ENCODE measurements at places on chromosomes 12 and 14. TPM values are rescaled to one million over a fixed set of nuclear protein-coding genes. Genes with fewer than 3 reads are reported as not detected.

- DNase-seq = peak; percentile 34
These were observed 560 bp downstream of the LGALS3 start for GRCh38 chr14:55129428-55130195.

GRCh38 chr12:62332598-62332997 lies 72.4 kb downstream of the USP15 start:
- no peak for DNase-seq

- DNase-seq = no peak
These were observed 95.2 kb downstream of the GTF2A1 start for GRCh38 chr14:81125536-81125935.

- no peak for DNase-seq
These were observed 95.4 kb downstream of the CHGA start for GRCh38 chr14:93018366-93018765.

DNA sequence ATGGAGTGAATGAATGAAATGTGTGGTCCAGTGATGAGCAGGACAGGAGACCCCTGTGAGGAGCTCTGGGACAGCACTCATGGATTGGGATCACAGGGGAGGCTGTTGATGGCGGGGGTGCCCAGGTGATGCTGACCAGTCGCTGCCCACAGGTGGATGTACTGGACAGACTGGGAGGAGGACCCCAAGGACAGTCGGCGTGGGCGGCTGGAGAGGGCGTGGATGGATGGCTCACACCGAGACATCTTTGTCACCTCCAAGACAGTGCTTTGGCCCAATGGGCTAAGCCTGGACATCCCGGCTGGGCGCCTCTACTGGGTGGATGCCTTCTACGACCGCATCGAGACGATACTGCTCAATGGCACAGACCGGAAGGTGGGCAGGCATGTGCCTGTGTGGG lies 13.3 kb upstream of the LRP1-AS start:
- no peak for DNase-seq

- DNase-seq = no peak
These were observed 122.5 kb upstream of the OVCH1 start for GRCh38 chr12:29620030-29620429.

- peak; percentile 35 for DNase-seq
These were observed 120.6 kb upstream of the FKBP4 start for GRCh38 chr12:2673966-2674810.

DNA sequence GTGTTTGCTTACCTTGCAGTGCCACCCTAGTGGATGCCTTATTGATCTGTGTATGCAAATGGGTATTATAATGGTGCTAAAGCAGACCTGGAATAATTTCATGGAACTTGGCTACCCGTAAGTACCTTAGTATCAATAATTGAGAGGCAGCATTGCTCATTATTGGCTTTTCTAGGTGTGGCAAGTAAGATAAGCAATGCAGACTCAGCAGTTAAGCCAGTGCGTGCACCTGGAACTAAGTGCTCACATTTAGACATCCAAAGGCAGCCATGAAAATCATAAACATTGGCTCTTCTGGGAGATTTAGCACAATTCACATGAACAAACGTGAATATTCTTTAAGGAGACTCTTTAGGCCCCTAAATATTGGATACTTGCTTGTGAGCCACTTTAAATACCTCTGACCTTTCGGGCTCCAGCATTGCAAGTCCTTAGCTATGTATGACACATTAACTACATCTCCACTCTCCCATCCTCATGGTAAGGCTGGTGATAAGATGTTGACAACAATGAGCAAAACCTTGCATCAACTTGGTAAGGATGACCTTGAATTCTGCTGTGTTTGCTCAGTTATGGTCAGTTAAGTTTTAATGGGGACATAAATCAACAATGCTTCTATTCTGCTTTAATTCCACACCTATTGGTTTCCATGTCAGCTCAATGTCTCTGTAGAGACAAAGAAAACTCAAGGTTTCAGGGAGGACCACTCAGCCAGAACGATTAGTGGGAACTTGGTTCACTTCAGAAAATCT lies 112.0 kb downstream of the SLC5A8 start:
- DNase-seq = no peak

DNA sequence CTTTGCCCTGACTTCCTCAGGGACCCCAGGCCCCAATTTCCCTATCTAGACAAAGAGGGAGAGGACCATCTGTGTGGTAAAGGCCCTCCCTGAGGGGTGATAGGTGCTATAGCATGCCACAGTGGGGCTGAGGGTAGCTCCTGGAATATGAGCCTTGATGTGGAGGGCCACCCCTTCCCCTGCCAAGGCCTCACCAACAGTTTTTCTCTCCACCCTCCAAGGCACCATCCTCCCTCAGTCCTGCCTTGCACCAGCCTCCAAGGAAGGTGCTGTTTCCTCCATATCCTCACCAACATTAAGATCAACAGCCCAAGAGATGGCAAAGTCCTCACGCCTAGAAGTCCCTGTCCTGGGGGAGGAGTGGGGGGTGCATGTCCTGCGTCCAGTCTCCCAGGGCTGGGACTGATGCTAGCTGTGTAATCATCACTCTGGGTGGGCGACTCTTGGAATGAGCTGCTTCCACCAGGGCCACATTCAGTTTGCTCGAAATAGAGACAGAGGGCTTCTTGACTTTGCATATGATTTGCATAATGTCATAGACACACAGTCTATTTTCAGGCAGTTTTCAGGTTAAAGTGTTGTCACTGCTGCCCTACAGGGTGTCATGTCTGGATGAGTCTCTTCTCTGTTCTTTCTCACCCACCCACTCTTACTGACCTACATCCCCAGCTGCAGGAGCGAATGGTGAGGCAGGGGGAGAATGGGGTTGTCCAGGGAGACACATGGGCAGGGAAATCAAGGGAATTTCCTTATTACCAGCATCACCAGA lies 17.4 kb downstream of the ACVRL1 start:
- peak; percentile 44 for DNase-seq

GRCh38 chr14:43085819-43086218 lies 1421.3 kb downstream of the FSCB start:
- no peak for DNase-seq

GRCh38 chr12:84056-84455 lies 17.5 kb downstream of the IQSEC3 start:
- no peak for DNase-seq

GRCh38 chr14:94278731-94279130 lies 14.3 kb downstream of the SERPINA10 start:
- DNase-seq = no peak

- no peak for DNase-seq
These were observed 22.4 kb downstream of the NID2 start for GRCh38 chr14:52046376-52046917.

- DNase-seq = no peak
These were observed 330.9 kb downstream of the TMEM121 start for GRCh38 chr14:105857220-105857825.

- no peak for DNase-seq
These were observed 6.6 kb upstream of the AAAS start for GRCh38 chr12:53328043-53328435.

DNA sequence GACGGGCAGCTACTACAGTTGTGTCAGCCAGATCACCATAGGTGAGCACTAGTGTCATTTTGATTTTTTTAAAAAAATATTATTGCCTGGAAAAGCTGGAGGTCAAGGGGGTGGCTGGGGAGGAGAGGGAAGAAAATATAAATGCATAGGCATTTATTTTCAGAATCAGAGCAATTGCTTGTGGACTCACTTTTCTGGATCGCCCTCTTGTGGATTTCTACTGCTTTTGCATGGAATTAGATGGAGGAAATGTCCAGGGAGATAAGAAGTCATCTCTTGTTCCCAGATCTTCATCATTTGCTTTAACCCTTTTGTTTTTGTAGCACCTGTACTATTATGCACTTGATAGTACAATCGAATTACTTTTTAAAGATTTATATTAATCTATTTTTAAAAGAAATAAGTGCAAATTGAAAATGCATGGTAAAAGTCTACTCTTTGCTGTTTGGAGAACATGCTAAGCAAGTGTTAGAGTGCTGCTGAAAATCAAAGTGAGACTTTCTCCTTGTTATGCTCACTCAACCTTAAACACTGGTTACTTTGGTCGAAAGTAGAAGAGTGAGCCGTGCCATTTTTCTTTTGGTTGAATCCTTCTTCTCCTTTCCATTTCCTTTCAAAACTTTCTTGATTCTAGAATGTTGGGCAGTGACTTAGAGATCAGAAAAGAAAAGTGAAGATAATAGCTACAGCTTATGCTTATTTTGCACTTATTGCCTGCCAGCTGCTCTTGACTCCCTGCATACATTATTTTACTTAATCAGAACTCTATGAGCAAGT lies 60.6 kb upstream of the ANO4 start:
- DNase-seq = no peak

- no peak for DNase-seq
These were observed 66.6 kb downstream of the RPS6KA5 start for GRCh38 chr14:90993792-90994191.

GRCh38 chr12:67786086-67786485 lies 137.5 kb downstream of the DYRK2 start:
- no peak for DNase-seq

GRCh38 chr12:77001276-77001675 lies 64.1 kb downstream of the E2F7 start:
- no peak for DNase-seq

- peak; percentile 96 for DNase-seq
These were observed 672 bp upstream of the ESR2 start for GRCh38 chr14:64294672-64295413.

DNA sequence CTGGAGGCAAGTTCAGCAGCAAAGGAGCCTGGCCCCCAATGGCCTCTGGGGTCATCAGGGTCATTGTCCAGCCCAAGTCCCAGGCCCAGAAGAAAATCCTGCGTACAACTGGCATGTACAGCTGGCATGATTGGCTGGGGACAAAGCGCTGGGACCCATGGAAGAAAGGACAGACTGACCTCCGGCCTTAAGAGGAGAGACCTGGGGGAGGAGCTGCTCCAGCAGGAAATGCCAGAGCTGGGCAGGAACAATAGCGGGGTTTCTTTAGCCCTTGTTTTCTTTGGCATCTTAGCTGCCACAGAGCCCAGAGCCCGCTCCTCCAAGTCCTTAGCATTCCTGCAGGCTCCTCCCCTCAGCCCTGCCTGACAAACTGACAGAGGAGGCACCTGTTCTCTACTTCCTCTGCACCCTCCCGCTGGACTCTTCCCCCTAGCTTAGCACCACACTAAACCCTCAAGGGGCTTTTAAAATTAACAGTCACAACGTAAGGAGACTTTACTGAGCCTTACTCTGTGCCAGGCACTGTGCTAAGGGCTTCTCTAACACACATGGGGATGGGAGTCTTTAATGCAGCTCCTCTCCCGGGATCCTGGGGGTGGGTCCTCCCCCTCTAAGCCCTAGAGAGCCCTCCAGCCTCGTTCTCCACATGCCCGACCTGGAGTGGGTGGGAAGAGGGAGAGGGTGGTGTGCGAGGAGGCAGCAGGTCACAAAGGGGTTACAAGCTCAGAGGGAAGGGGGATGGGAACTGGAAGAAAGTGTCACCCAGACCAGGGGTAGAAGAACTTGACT lies 1.8 kb upstream of the AQP5 start:
- DNase-seq = no peak

GRCh38 chr12:97363693-97364092 lies 98.9 kb upstream of the RMST start:
- no peak for DNase-seq

GRCh38 chr14:77347751-77348150 lies 26.9 kb downstream of the GSTZ1 start:
- no peak for DNase-seq

- no peak for DNase-seq
These were observed 2.5 kb downstream of the TMEM253 start for GRCh38 chr14:21103411-21103709.

DNA sequence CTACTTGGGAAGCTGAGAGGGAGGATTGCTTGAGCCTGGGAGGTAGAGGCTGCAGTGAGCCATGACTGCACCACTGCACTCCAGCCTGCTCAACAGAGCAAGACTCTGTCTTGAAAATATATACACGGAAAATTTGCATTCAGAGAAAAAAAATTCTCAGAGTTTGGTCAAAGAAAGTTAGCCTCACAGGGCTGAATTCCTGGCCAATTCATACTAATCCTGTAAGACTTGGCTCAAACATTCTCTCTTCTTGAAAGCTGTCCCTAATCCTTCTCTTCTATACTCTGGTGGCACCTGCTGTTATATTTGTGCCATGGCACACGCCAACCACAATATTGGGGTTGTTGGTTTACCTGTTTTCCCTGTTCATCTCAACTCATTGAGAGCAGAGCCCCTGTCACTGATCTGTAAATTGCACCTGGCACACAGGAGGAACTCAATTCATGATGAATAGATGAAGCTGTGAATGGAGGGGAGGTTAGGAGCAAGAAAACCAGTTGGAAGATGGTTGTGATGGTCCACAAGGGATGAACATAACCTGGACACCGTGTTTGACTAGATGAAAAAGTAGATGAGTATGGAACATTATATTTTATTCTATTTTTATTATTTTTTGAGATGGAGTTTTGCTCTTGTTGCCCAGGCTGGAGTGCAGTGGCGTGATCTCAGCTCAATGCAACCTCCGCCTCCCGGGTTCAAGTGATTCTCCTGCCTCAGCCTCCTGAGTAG lies 36.8 kb upstream of the SPTSSA start:
- peak; percentile 3 for DNase-seq

- no peak for DNase-seq
These were observed 351.0 kb upstream of the FKBP4 start for GRCh38 chr12:2443776-2444175.

TSPAN9 gene
- 0.97 TPM for total RNA-seq

COCH gene
- total RNA-seq = 1.4 TPM

RHOJ gene
- not detected for total RNA-seq

RFLNA gene
- total RNA-seq = 0.32 TPM

SOAT2 gene
- 0.59 TPM for total RNA-seq

KRT78 gene
- total RNA-seq = not detected

AGAP2 gene
- 28.9 TPM for total RNA-seq

PPM1H gene
- not detected for total RNA-seq

CAMKK2 gene
- total RNA-seq = 27.7 TPM

CYP27B1 gene
- total RNA-seq = 7.6 TPM

AQP5 gene
- not detected for total RNA-seq

CPNE8 gene
- total RNA-seq = 6.1 TPM
